ENCODE measurements at places on chromosomes 12 and 14.

DNA sequence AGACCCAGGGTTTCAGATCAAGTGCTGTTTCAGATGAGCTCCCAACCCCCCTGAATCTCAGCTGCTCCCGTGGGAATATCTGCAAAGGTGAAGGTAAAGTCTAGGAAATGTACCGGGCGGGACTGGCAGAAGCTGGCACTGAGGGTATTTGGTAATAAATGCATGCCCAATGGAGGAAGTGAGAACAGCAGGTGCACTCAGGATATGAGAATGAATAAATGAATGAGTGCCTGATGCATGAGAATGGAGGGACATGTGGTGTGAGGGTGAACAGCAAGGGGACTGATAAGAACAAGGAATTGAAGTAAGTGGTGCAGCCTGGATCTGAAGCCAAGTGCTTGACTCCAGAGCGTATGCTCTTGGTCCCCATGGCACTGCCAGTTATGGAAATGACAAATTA is 11.6 kb downstream of the RAPGEF3 start:
- DNase-seq = no peak

DNA sequence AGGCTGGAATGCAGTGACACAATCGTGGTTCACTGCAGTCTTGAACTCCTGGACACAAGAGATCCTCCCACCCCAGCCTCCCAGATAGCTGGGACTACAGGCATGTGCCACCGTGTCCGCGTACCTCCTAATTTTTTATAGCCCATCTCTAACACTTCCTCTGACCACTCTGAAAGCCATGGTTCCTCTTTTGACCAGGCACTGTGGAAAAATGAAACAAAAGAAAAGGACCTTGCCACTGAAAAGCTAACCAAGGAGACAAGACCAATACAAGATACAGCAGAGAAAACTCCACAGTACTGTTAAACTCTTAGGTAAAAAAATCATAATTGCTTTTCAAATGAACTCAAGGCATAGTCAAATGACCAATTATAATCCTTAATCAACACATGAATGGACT is 233.3 kb downstream of the NEDD1 start:
- no peak for DNase-seq

DNA sequence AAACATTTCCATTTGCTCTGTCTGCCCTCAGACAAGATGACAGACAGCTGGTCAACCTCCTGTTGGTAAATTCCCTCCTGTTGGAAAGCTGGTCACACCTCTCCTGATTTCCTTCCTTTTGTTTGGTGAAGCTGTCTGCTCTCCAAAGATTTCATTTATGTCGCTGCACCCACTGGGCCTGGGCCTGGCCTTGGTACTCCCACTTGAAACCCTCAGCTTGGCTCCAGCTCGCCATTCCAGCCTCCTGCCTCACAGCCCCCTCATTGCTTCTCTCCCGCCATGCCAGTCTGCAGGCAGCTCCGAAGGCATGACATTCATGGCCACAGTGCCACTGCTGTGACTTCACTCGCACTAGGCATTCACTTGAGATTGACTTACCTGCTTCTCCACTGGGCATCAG is 451.8 kb downstream of the VRK1 start:
- DNase-seq = no peak

GRCh38 chr12:119772431-119772830 is 104.5 kb downstream of the PRKAB1 start:
- DNase-seq = no peak

DNA sequence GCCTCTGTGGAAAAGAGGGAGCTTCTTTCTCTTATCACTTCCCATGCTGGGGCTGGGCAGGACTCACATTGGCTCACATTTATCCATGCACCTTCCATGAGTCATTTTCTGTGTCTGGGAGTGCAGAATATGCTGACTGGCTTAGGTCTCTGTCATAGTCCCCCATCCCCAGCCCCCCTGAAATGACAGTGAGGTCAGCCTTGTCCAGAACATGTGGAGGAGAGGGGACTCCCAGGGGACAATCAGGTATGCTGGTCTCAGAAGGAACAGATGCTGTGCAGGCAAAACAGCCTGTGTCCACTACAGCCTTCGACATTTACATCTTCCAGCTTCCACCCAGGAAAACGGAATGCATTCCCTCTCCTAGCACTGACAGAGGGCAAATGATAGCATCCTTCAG is 35.0 kb downstream of the ADGRD1 start:
- DNase-seq = no peak

DNA sequence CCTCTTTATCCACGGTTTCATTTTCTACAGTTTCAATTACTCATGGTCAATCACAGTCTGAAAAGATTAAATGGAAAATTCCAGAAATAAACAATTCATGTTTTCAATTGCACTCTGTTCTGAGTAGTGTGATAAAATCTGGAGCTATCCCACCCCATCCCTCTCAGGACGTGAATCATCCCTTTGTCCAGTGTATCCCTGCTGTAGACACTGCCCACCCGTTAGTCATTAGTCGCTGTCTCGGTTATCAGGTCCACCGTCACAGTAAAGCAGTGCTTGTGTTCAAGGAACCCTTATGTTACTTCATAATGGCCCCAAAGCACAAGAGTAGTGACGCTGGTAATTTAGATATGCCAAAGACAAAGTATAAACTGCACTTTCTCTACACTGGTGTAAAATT is 141.0 kb upstream of the LMNTD1 start:
- no peak for DNase-seq

- DNase-seq = no peak
Observed at GRCh38 chr12:53308276-53308675, 8.8 kb downstream of the MYG1 start.

DNA sequence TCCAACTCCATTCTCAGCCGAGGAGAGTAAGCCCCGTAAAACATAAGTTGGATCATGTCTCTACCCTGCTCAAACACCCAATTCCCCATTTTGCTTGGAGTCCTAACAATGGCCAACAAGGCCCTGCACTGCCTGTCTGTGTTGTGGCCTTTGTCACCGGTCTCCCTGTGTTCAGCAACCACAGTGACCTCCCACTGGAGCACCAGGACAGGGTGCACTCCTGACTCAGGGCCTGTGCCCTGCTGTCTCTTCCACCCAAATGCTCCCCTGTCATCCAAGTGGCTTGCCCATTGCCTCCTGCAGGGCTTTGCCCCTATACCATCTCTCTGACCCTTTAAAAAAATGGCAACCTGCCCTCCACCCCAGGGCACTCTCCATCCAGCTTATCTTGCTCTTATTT is 4.4 kb upstream of the KRT85 start:
- no peak for DNase-seq

All from NCI-H1105 (cell line).